Activated T-helper 1 cell treated with anti-CD3 and anti-CD28 coated beads, Interleukin-2, amount 50 U/mL, for 16 hours (primary cell): ENCODE measurements at places on chromosomes 2 and 18.

GRCh38 chr18:2635586-2635985 lies 19.9 kb upstream of the SMCHD1 start:
- DNase-seq = no peak

DNA sequence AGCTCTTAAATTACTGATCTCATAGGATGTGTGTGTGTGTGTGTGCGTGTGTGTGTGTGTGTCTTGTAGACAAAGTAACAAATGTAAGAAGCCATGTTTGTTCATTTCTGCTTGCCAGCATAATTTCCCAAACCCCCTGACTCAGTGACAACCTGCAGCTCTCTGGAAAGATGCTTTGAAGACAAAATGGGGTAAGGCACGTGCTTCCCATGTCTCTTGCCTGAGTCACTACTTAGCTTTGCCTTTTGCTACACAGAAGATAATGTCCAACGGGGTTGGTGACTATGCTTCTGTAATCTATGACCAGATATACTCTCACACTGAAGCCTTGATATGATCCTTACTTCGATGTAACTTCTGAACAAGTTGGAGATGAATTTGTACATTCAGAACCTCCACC lies 332.0 kb downstream of the SLC4A3 start:
- DNase-seq = no peak

DNA sequence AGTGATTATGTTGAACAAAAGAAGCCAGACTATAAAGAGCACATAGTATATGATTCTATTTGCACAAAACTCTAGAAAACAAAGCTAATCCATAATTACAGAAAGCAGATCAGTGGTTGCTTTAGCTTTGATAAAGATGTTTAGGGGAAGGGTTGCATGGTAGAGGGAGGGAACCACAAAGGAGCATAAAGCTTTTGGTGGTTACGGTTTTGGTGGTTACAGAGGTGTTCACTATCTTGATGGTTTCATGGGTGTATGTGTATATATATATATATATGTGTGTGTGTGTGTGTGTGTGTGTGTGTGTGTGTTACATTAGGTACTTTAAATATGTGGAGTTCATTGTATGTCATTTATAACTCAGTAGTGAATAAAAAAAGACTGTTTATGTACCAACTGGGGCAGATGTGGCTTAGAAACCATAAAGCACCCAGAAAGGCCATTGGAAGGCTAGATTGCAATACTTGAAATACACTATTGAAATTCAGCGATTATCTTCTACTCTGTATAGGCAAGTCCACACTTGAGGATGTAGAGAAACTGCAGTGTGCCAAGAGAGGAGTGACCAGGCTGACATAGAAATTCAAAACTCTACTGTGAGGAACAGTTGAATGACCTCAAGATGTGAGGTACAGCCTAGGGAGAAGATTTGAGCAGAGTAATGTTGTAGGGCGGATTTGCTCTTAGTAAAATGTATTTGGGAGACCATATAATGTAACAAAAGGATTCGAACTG lies 60.6 kb downstream of the CAB39 start:
- no peak for DNase-seq

GRCh38 chr2:50995610-50996009 lies 36.3 kb downstream of the NRXN1 start:
- DNase-seq = no peak

DNA sequence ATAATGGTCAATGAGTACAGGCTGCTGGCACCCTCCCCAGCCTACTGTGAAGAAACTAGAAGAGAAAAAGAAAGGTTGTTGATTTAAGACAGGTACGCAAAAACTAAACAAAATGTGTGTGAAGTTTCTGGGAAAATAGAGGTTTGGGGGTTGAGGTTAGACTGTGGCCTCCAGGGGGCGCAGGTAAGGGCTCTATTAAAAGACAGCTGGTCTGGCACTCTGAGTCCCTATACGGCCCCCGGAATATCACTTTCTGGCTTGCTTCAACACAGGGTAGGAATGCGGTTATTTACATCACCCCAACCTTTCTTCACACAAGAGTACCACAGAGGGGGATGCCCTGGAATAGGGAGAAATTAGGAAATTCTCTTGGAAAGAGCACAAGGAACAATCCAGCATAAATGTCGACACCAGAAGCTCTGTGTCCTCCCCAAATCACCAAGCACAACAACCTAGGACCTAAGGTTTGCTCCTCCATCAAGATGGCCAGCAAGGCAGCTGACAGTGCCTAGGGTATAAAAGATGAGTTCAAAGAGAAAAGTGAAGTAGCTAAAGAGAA lies 480.8 kb upstream of the KLHL29 start:
- no peak for DNase-seq

DNA sequence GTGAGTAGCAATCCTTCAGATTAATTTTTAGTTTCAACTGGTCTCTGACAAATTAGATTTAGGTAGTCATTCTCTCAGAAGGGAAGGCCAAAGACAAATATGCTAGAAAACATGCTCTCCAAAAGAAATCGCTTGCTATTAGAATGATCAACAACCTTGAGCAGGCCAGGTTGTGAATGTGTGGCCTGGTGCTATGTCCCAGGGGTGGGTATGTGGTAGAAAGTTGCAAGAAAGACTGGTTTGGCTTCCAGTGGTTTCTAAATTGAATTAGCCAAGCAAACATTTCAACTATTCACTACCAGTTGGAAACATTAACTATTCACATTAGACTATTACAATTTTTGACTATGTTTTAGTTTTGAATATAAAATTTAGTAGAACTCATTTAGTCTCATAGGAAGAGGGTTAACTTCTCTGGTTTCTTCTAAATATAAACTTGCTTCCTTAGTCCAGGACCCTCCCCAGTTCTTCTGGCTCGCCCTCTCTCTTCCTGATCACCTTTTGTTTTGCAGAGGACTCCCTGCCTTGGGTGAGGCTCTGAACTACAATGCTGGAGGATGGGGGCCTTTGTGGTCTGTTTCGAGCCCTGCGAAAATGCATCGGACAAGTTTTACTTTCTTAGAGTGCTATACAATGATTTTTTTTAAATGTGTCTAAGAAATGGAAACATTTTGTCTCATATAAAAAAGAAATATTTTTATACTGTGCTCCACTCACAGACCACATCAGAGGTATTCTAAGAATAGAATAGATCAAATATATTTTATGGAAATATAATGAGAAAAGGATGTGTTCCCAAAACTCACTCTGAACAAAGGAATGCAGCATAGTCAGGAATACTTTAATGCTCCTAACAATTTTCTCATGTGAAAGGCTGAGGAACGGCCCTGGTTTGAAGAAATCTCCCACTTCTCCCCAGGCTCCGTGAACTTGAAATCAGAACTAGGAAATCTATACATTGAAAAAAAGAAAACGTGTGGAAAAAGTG lies 375.0 kb upstream of the ZEB2 start:
- DNase-seq = no peak

DNA sequence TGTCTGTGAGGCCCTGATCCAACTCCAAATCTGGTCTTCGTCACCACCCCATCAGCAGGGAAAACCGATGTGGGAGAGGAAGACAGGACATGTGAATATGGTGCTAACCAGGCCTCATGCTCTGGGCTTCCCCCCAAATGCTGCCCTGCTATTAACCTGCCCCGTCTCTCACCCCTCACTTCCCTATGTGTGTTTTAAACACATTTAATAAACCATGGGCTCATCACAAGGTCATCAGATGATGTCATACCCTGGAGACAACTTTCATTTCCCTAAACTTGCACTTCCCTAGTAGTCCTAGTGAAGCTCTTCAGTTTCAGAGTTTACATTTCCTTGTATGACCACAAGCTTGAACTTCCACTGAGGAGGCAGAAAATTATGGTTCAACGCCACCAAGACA lies 49.9 kb downstream of the CD8B2 start:
- no peak for DNase-seq

DNA sequence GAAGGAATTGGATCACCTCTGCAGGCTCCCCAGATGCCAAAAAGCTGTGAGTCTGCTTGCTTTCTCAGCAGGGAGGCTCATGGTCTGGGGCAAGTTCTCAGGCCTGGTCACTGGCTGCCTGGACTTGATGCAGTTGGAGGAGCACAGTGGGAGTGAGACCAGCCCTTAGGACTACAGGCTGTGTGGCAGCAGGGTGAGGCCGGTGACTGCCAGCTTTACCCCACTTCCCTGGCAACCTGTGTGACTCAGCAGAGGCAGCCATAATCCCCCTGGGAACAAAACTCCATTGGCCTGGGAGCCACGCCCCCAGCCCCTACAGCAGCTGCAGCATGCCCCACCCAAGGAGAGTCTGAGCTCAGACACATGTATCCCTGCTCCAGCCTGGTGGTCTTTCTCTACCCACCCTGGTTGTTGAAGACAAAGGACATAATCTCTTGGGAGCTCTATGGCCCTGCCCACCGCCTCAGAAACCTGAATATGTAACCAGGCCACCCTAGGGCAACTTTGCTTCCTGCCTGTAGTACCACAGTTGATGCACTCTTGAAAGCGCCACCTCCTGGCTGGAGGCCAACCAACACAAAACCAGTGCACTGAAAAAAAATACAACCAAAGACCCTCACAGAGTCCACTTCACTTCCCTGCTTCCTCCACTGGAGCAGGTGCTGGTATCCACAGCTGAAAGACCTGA lies 106.8 kb upstream of the SPATS2L start:
- DNase-seq = no peak

GRCh38 chr2:128299628-128300027 lies 19.0 kb downstream of the HS6ST1 start:
- DNase-seq = no peak

- no peak for DNase-seq
Observed at GRCh38 chr2:120773186-120773800, 37.6 kb downstream of the GLI2 start.

DNA sequence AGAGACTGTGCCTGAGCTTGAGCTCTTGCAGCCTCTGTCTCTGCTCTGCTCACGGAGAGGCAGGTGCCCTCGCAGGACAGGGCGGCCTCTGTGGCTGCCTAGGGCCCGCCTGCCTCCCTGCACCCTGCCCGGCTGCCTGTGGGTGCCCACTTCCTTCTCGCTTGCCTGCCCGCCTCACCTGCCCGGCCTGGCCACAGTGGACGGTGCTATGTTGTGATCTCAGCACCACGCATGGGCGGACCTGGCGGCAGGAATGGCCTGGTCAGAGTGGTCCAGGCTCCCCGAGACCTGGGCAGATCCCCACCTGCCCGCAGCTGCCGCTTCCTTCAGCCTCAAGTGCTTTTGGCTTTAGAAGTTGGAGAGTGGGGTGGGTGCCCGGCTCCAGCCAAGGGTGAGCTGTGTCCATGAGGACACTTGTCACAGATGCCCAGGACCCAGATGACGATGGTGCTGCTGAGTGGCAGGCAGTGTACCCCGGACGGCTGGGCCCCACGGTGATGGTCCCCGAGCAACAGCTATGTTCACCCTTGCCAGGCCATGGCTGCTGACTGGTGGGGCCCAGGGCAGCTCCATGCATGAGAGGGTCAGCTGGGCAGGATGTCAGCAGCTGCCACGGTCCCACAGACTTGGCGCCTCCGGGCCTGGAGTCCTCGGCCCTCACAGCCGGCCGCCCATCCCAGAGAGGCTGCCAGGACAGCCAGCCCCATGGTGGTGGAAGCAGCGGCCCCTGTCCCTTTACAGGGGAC lies 25.3 kb downstream of the RTP5 start:
- no peak for DNase-seq

DNA sequence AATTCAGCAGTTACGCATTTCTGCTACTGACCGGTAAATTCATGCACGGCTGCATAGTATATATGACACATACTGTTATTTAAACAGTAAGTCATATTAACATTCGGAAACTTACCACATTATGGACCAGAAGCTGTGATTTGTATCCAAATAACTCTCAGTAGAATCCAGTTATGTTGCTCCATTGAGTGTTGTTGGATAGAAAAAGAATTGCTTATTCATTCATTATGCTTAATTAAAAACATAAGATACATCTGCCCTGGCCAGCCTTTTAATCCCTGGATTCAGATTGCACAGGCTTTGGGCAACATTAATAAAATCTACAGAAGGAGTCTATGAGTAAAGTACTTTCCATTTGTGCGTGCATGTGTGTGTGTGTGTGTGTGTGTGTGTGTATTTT lies 111.3 kb downstream of the CPS1 start:
- DNase-seq = no peak

DNA sequence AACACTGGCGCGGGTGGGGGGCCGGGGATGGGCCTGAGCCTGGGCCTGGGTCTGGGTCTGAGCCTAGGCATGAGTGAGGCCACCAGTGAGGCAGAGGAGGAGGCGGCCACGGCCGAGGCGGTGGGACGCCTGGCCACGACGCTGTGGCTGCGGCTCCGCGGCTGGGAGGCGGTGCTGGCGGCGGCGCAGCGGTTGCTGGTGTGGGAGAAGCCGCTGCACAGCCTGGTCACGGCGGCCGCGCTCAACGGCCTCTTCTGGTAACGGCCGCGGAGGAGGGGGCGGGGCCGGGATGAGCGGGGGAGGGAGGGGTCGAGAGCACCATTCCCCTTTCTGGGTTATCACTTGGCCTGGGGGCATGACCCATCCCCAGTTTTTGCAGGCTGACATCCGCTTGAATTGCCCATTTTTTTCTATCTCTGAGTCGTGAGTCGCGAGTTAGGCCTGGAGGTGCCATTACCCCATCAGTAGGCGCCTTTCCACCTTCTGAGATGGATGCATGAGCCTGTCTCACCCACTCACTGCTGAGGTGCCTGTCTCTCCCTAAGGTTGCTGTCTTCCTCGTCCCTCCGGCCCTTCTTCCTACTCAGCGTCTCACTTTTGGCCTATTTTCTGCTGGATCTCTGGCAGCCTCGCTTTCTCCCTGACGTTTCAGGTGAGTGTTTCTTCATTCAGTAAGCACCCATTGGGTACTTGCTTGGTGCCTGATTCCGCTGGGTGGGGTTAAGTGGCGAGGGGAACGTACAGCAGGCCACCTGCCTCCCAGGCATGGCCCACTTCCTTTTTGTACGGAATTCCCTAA lies 501 bp downstream of the RETREG2 start:
- no peak for DNase-seq

DNA sequence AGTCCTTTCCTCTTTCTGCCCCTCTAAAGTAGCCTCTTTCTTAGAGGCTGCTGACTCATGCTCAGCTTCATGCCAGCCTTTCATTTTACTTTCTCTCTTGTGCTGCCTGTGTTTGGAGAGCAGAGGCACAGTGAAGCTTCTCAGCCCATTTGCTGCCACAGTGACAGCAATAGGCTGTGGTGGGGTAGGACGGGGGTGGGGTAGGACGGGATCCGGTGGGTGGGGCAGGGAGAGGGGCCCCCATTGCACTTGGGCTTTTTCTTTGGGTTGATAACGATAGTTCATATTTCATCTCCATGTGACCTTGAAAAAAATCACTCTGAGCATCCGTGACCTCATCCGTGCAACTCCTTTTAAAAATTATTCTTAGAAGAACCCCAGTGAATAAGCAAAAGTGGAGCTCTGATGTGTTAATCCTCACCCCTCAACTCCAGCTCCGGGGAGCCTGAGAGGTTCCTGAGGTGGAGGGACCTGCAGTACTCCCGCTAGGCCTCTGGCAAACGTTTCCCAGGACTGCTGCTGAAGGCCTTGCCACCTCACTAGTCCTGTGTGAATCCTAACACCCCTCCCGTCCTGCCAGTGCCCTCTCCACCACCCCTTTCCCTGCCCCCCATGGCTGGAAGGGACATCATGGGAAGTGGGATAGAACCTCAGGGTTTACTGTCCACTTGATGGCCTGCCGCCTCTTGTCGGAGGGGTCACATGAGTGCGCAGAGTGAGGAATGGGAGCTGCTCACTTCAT lies 70.8 kb downstream of the INPP4A start:
- no peak for DNase-seq

- no peak for DNase-seq
Observed at GRCh38 chr2:64276417-64277095, 132.3 kb upstream of the PELI1 start.

GRCh38 chr2:220779931-220780330 lies 792.2 kb downstream of the EPHA4 start:
- no peak for DNase-seq
